ENCODE measurements at places on chromosomes 7 and 10.

DNA sequence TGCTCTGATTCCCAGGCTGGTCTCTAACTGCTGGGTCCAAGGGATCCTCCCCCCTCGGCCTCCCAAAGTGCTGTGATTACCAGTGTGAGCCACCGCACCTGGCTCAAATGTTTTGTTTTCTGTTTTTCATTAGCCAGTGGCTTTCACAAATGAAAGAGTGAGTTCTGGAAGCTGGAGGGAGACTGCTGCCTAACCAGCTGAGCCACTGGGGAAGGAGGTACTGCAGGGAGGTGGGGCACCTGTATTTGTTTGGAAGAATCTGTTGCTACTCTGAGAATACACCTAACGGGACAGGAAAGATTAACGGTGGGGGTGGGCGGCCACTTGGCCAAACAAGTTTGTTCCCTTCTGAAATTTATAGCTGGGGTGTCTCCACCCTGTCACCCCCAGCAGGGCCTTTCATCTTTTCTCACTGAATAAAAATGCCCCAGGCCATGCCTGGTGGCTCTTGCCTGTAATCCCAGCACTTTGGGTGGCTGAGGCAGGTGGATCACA lies 4.7 kb downstream of the STOX1 start:
- no peak for DNase-seq

- DNase-seq, result no peak
These were observed 2.6 kb downstream of the LIPA start for GRCh38 chr10:89248990-89249389.

DNA sequence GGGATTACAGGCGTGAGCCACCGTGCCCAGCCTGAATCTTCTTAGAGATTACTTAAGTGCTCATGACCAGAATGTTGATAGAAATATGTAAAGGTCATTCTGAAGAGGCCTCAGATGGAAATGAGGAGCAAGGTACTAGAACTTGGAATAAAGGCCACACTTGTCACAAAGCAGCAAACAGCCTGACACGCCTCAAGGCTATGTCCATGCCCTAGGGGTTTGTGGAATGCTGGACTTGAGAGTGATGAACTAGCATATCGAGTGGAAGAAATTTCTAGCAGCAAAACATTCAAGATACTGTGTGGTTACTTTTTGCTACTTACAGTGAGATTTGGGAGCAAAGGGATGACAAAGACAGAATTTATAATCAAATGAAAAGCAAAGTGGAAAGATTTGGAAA lies 39.0 kb downstream of the ZNF438 start:
- DNase-seq, result no peak

- no peak for DNase-seq
These were observed 580.1 kb downstream of the CCSER2 start for GRCh38 chr10:84908491-84908890.

DNA sequence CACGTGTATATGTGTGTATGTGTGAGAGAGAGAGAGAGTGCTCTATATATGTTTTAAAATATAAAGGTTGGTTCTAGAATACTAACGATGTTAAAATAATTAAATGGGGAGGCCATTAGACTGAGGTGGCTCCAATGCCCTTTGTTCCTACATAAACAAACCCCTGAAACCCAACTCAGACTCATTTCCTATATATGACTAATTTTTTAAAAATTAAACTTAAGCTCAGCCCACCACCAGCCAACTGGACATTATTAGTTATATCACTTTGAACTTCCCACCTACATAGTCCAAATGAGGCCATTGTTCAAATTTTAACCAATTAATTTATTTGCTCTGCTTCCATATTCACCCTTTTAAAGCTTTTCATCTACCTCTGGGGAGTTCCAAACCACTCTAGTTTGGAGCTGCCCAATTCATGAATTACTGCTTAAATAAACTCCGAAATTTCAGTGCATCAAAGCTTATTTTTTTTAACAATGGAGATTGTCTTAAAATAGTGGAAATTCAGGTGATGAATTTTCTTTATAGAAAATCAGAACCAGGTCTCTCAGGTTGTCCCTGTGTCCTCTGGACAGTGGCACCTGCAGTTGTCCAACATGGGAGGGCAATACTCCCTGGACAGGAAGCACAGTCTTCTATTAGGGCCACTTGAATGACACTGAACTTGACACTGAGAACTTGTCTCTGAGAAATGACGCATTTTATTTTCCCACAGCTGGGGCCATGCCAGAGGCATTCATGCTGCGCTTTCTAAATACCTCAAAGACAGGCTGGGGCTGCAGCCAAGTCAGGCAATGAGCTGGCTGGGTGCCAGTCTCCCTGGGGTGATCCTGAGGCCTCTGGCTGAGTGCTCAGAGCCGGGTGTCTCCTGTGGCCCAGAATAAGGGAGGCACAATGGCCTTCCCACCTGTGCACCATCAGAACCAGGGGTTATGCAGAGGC lies 109.5 kb upstream of the TMEM72 start:
- DNase-seq, result no peak

DNA sequence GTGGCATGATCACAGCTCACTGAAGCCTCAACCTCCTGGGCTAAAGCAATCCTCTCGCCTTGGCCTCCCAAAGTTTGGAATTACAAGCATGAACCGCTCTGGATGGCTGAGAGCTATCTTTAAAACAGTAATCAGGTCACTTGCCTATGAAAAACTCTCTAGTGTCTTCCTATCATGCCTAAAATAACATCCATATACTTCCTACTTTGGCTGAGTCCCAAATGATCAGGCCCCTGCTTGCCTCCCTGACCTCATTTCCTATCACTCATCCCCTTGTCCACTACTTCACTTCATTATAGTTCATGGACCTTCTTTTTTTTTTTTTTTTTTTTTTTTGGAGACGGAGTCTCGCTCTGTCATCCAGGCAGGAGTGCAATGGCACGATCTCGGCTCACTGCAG lies 28.0 kb downstream of the SEPTIN7 start:
- no peak for DNase-seq

DNA sequence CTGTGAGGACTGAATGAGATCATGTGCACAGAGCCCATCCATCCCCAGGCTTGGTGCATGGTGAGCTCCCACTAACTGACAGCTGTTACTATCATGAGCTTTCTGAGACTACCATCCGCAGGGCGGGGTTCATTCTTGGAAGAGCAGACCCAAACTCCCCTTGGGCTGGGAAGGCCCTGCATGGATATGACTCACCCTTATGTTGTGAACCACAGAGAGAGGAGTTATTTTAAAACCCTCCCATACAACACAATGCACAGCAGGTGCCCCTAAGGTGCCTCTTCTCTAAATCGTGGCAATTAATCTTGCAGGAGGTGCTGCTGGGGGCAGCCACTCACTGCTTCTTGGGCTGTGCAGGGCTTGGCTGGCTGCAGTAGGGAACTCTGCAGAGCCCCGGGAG lies 219.1 kb downstream of the GFRA1 start:
- DNase-seq, result no peak

DNA sequence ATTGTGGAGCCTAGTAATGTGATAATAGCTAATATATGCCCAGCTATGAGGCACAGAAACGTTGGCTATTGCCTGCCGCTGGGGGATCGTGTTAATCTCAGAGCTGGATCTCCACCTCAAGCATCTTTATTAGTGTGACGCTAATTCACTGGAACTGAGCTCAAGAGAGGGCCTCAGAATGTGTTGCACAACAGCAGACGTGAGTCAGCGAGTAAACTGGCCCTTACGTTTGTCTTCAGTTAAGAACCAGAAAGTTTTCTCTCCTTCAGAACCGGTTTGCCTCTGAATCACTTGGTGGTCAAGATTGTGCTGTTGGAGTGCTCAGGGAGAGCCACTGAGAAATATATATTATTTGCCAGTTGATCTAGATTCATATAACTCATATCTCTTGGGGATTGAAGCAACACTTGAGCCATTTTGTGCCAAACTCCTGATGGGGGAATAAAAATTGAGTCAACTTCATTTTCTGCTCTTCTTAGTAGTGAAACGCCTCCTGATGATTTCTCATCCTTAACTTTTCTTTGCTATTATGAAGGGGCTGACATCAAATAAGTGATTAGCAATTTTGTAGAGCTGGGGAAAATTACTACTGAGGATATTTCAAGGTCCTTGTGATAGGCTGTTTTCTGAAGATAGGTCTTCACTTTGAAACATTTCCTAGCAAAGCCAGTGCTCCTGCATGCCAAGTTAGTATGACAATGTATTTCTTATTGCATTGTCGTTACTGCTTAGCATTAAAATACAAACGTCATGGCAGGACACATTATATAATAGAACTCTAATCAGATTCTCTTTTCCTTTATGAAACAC lies 22.3 kb downstream of the BZW2 start:
- no peak for DNase-seq

DNA sequence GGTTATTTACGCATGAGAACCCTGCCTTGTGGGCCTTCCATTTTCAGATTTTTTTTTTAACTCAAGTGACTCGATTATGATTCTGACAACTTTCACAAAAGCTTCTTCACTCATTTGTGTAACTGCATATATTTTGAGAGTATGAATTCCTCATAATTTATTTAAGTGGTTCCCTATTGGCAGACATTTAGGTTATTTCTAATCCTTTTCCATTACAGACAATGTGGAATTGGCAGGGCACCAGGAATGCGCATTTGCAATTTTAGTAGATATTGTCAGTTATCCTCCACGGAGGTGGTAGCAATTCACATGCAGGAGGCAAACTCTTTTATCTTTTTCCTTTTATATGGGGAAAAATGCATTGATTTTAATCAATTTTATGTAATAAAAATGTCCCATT lies 2.5 kb downstream of the TMEM176B start:
- no peak for DNase-seq

DNA sequence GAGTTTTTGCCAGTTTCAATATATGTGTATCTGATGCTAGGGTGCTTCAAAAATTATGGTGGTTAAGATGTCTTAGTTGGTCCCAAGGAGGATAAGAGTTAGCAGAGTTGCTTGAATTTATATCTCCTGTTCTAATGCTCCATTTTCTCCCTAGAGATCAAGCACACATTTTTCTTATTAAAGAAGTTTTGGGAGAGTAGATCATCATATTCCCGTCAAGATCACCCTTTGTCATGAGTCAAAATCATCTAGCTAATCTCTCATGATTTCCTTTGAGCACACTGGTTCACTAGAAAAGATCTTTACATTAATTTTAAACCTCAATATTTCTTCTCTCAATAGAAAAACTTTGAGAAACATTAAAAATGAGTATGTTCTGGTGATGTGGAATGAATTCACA lies 429.9 kb upstream of the SEMA3A start:
- DNase-seq, result no peak

DNA sequence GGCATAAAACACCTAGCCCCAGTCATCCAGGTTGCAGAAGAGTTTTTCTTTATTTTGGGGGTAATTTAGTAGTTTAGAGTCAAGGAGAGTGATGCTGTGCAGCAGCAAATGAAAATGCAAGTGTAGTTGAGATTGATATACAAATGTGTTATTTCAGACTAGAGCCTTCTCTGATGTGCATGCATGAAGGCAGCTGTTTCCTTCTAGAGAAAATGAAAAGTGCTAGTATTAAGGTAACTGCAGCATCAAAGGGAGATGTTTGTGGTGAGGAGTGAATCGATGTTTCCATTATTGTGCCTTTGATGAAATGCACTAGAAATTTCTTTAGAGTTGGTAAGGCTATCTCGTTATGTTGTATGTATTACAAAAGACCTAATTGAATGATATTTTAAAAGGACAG lies 339.3 kb downstream of the SORCS3 start:
- no peak for DNase-seq

GRCh38 chr7:28750981-28751380 lies 207.1 kb downstream of the TRIL start:
- no peak for DNase-seq

DNA sequence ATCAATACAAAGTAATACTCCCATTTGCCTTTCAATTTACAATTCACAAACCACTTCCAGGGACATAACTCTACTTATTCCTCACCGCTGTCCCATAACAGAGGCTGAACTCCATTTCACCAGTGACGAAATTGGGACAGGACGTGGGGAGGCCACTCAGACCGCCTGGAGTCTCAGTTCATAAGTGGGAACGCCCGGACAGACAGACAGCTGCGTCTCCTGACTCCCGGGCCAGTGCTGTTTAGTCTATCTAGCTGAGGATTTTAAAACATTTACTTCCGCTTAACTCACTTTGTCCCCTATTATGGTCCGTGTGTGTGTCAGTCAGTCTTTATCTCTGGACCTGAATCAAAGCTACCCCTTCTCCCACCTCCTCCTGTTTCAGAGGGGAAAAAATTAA lies 67.4 kb upstream of the ZNF438 start:
- DNase-seq, result no peak

DNA sequence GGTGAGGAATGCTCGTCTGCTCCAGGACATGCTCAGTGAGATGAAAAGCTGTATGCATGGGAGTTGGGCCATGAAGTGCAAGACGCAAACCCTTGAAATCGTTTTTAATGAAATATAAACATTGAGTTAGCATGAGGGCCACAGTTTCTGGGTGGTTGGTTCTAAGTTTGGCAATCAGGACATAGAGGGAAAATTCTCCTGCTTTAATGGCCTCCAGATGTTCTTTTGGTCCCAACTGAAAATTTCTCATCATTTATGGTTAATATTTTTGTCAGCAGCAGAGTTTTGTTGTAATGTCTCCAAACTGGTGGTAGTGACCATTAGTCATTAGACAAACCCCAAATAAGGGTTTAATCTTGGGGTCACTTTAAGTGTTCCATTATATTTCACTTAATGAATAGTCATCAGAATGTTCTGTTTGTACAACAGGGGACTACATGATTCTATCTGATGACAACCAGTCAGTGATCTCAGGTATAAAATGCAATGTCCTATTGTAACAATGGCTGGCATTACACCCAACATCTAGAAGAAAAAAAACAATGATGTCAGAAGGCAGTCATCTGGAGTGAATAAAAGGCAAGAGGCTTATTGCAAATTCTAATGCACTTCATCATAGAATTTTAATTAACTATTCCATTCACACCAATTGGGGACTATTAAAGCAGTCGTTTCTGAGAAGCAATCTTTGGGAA lies 197.4 kb downstream of the JCAD start:
- DNase-seq, result no peak

DNA sequence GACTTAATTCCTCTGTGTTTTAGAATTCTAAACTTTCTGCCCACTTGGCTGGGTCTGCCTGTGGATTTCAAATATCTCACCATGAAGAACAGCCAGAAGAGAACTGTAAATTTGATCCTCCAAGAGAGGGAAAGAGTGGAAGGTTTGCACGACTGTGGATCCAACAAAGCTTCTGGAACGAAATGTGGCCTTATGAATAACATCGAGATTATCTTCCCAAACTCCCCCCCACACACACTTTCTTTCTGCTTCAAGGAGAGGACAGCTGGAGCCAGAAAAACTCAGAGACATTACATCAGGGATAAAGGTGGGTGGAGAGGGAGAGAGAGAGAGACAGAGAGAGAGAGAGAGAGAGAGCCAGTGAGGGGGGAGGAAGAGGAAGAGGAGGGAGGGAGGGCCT lies 570.1 kb upstream of the MGMT start:
- DNase-seq, result no peak

DNA sequence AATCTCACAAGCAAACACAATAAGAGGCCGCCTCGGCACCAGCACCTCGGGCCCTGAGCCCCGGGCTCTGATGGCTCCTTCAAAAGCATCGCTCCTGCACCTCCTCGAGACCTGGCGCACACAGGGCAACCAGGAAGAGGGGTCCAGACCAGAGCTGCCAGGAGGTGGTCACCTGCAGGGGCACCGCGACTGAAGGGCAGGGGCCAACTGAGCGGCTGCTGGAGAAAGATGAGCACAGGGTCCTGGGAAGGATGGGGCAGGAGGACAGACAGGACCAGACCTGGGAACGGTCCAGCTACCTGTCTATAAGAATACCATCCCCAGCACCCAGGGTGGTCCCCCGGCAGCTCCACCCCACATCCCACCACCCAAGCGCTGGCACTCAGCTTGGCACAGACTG lies 20.8 kb downstream of the MAD1L1 start:
- DNase-seq, result no peak

All from NCI-H1436 treated with DMSO at 0.1 percent for 48 hours (cell line).